ENCODE measurements at places on chromosomes 6 and 20. TPM values are rescaled to one million over a fixed set of nuclear protein-coding genes. Genes with fewer than 3 reads are reported as not detected.

Gene MAFB
- total RNA-seq: 176 TPM

Gene ESR1
- total RNA-seq: 4.3 TPM

Gene HNF4A
- total RNA-seq: not detected

Gene KCTD20
- total RNA-seq: 65.9 TPM

Gene PI3
- total RNA-seq: 22.8 TPM

Gene TPD52L1
- 9.1 TPM for total RNA-seq

Gene HLA-DRB1
- total RNA-seq: 779 TPM

Gene MAN1A1
- total RNA-seq: 148 TPM

Gene GGTLC1
- not detected for total RNA-seq

Data from spleen (tissue), 13 donors.